ENCODE measurements at places on chromosomes 6 and 20. TPM values are rescaled to one million over a fixed set of nuclear protein-coding genes. Genes with fewer than 3 reads are reported as not detected.

Gene HSPA1L
- total RNA-seq, result 1.5 TPM

Gene ETV7
- under 0.01 TPM for total RNA-seq

Gene ASF1A
- 13.5 TPM for total RNA-seq

Gene MLN
- not detected for total RNA-seq

Gene NMBR
- total RNA-seq, result 0.12 TPM

Gene KIF25
- not detected for total RNA-seq

Gene DSTN
- total RNA-seq, result 357 TPM

Gene EPPIN
- not detected for total RNA-seq

Gene CD93
- total RNA-seq, result 13.4 TPM

Gene PLA2G7
- total RNA-seq, result 0.13 TPM
